GM23338 (cell line): ENCODE measurements at places on chromosomes 3 and 15. TPM values are rescaled to one million over a fixed set of nuclear protein-coding genes. Genes with fewer than 3 reads are reported as not detected.

Gene GOLGA6D
- total RNA-seq = 1.0 and 2.1 TPM in 2 replicates

Gene CEMIP
- total RNA-seq = 2.1 and 4.1 TPM in 2 replicates

GRCh38 chr3:187725653-187726370, 19.5 kb downstream of the BCL6 start:
- DNase-seq = no peak

DNA sequence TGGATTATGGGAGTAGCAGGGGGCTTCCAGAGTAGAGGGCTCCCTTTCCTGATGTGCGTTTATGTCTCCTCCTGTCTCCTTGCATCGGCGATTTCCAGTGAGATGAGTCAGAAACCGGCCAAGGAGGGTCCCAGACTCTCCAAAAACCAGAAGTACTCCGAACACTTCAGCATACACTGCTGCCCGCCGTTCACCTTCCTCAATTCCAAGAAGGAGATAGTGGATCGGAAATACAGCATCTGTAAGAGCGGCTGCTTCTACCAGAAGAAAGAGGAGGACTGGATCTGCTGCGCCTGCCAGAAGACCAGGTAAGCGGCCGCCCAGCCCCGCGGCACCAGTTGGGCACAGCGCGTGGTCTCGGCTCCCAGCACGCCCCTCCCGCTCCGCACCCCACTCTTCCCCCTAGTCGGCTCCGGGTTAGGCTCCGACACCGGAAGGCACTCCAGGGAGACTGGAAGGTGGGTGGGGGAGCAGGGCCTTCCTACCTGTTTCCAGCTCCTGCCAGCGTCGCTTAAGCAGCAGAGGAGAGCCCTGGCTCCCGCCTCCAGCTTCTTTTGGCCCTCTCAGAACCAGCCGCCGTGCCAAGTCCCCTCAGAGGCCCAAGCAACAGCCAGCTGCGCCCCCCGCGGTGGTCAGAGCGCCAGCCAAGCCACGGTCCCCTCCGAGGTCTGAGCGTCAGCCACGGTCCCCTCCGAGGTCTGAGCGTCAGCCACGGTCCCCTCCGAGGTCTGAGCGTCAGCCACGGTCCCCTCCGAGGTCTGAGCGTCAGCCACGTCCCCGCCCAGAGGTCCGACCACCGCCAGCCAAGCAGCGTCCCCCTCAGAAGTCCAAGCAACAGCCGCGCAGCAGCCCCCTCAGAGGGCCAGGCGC, 34.7 kb downstream of the MOBP start:
- DNase-seq = peak; percentile 11

- DNase-seq = no peak
Observed at GRCh38 chr3:105853801-105854432, 14.9 kb downstream of the CBLB start.
